Anterior cingulate cortex (tissue), 58 donors: ENCODE measurements at places on chromosomes 2 and 18.

- no peak for DNase-seq
These were observed 1325.4 kb upstream of the ZEB2 start for GRCh38 chr2:145845207-145845894.

- no peak for DNase-seq
These were observed 602.2 kb downstream of the NYAP2 start for GRCh38 chr2:226001716-226002115.

GRCh38 chr2:241140445-241140840 is 8.8 kb downstream of the PASK start:
- DNase-seq: no peak

DNA sequence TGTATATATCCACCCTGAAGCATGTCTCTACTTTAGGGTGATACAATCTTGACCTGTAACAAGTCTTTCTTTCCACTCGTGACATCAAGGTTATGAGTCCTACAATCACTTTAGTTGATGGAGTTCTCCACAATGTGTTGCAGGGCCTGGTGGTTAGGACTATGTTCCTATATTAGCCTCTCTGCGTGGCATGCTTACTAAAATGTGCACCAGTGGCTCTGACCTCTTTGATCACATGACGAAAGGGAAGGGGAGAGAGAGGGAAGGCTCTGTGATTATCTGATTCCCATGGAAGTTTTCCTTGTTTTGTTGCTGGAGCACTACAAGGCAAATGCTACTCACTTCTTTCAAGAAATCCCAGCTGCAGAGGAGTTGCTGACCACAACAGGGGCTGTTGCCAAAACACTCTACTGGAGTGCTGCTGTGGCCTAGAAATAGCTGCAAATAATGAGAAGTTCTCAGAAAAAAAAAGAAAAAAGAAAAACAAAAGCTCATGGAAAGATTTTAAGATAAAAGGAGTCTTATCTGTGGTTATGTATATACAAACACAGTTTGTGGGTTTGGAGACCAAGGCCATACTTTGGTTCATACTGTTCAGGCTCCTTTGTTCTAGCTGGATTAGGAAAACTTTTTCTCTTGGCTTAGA is 272.8 kb upstream of the MMADHC start:
- peak; percentile 2 for DNase-seq

DNA sequence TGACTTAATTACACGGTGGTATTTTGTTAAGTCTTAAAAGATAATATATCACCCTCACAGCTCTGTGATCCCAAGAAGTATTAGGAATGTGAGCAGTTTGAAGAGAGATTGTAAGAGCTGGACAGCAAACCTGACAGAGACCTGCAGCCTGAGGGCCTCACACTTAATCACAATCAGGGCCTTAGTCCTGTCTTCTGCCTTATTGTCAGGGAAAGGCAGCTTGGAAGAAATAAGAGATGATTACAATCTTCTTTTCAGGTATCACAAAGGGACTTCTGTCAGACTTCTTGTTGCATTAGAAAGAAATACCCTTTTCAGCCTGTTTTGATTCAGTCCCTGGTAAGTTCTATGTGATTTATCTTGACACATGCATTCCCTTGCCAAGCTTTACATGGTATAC is 1433.8 kb upstream of the SLC39A10 start:
- DNase-seq: no peak

DNA sequence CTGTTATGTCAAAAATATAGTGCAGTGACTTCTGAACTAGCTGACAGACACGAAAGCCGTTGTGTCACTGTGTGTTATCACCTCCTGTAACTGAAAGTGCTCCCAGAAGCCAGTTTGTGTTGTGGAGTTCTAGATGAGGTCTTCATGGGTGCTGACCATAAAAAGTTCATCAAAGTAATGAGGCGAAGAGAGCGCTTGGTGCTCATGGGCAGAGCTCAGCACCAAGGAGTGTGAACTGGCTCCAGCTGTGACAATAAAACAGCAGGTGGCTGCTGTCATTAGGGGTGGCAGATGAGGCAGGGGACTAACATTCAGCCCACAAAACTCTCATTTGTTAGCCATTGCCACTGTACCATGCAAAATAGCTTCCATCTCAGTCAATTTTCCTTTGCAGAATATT is 151.1 kb downstream of the ZNF407 start:
- DNase-seq: no peak

DNA sequence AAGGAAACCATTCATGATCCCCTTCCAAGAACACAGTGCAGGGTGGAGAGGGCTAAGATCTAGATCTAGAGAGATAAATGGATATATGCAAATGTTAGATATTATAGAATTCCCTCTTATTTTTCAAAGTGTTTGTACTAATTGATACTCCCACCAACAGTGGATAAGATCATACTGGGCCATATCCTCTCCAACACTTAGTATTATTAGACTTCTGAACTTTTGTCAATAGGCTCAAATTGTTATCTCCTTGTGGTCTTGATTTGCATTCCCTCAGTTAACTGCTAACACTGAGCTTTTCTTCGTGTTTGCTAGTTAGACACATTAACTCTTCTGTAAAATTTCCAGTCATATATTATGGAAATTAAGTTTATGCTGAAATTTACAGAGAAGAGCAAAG is 56.5 kb upstream of the GRB14 start:
- no peak for DNase-seq

GRCh38 chr18:55073116-55073515 is 113.9 kb upstream of the CCDC68 start:
- no peak for DNase-seq

GRCh38 chr2:236229186-236229585 is 35.0 kb downstream of the ASB18 start:
- no peak for DNase-seq

- no peak for DNase-seq
These were observed 126.5 kb downstream of the GALR1 start for GRCh38 chr18:77376043-77376732.

- DNase-seq: peak; percentile 79
These were observed 503 bp downstream of the ZNF513 start for GRCh38 chr2:27379836-27380625.

GRCh38 chr18:13270279-13270855 is 51.8 kb downstream of the LDLRAD4 start:
- DNase-seq: no peak

- no peak for DNase-seq
These were observed 62.5 kb downstream of the REEP1 start for GRCh38 chr2:86274918-86275275.

DNA sequence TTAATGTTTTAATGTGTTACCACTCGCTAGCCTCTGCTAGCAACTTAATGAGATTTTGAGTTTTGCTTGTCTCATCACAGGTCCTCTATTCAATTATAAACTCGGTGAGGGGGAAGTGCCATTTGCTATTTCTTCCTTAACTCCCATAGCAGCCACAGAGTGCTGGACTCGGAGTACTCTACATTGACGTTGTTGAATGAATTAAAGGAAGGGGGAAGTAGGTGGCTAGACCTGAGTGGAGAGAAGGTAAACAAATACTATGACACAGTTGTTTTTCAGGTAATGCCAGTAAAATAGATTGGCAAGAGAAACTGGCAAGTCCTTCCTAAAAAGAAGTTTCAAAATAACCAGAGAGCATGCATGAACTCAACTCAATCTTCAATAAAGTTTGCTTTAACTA is 339.3 kb downstream of the HRH4 start:
- no peak for DNase-seq

DNA sequence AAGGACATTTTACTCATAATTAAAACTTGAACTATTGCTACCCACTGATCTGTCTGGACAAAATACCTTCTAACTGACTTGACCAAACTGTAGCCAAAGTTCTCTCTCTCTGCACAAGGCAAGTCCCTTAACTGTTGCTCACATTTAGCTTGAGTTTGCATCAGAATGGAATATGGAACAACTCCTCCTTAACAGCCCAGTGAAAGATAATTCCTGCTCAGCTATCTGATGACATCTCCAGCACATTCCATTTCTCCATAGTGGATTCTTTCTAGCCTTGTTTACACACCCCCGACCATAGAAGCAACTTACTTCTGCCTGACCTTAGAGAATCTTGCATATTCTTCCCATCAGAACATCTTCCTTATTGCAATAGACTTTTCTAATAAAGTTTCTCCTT is 317.2 kb upstream of the CDH2 start:
- DNase-seq: no peak

DNA sequence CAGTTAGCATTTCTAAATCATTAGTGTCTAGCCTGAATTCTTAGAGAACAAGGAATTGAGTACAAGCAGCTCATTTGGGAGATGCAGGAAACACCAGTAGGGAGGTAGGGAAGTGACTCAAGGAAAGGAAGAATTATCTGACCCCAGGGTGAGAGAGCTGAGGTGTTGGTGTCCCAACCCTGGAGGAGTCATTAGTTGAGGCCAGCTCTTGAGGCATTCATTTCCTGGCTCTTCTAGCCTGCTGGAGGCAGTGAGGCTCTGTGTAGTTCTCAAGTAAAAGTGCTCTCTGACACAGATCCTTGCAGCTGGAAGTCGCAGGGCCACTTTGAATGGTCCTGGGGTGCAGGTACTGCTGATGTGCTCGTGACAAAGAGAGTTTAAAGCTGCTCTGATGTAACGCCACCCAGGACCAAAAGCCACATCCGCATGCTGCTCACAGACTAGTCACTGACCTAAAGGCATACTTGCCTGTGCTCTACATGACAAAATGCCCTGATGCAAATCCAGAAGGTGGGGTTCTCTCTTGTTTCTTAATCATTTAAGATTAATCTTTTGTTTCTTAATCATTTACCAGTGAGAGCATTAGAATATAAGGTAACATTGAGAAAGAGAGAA is 299.5 kb upstream of the LYPD1 start:
- DNase-seq: no peak

- no peak for DNase-seq
These were observed 44.9 kb downstream of the PTPN2 start for GRCh38 chr18:12839057-12839525.

DNA sequence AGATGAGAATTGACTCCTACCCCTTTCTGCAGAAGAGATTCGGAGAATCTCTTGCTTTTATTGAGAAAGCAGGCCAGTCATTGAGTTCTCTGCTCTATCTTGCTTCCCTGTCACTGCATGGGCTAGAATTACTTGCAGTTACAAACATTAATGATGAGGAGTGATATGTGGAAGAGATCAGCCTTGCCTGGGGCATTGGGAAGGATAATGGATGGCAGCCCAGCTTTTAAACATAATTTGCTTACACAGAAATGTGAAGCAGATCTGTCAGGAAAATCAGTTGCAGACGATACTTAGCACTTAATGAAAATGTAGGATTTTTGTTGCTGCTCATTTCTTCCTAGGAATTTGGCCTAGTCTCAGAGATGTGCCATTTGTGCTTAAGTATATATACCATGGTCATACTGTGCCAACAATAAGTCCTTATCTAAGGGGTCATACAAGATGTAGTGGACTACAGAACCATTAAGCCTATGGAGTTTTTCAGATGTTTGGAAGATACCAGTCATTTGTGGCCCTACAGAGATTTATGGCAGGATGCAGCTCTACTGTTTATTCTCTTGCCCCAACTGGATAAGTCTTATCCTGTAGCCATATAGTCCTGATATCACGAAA is 92.7 kb downstream of the XRCC5 start:
- no peak for DNase-seq

GRCh38 chr2:10087360-10087759 is 7.1 kb upstream of the CYS1 start:
- DNase-seq: no peak

- no peak for DNase-seq
These were observed 55.7 kb downstream of the PTPN2 start for GRCh38 chr18:12828116-12829051.

DNA sequence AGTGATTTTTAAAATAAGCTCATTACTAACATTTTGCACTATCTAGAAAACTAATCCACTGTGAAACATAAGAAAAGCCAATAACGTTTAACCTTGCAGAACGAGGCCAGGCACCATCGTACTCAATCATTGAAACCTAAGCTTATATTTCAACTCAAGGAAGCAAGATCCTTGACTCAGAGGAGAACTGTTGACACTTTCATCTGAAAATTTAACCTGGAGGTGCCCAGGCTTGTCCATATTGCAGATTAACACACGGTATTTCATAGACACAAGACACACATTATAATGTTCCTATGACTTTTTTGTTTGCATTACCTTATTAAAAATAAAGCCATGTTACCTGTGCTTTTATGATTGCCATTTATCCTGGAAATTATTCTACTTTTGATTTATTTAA is 89.6 kb downstream of the ZNF385B start:
- DNase-seq: no peak

GRCh38 chr18:73258375-73259087 is 390.7 kb upstream of the NETO1 start:
- DNase-seq: no peak

- no peak for DNase-seq
These were observed 970 bp upstream of the ADCYAP1 start for GRCh38 chr18:903701-904100.

- no peak for DNase-seq
These were observed 117.3 kb downstream of the PLB1 start for GRCh38 chr2:28613186-28613585.

DNA sequence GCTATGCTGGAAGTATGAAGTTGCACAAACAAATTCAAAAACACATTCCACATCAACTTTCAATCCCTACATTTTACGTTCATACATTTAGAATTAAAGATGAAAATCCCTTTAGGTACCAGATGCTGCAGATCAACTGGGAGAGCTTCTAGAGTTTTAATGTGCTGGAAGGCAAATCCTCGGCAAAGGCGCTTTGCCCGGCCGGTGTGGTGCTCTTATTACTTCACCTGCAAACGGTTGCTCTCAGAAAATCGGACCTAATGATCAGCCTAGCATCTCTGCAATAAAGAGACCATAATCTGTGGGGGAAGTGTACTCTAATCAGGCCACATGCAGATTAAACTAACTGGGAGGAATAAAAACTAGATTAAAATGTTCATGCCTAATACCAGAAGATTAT is 513.8 kb downstream of the ZEB2 start:
- no peak for DNase-seq

DNA sequence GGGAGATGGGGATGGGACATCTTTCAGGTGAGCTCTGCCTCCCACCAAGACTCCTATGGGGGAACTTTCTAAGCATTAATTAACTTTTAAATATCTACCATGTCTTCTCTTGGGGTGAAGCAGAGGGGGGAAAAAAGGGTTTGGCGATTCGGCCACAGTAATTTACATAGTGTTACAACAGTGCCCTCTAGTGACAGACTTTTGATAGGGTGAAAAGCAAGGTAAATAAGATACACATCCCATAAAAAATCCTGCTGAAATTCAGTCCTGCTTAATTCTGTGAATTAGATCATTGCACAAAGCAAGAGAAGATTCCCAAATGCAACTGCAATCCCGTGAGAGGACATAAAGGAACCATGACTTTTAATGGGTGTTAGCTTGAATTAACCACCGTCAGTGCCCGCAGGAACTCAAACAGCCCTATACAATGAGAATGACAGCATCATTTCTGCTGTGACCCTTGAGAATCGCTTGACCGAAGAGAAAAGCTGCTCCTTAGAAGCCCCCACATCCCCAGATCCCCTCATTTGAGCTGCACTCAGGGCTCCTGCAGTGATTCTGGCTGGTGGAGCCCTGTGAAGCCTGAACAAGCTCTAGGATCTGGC is 32.8 kb downstream of the FAM124B start:
- DNase-seq: no peak

DNA sequence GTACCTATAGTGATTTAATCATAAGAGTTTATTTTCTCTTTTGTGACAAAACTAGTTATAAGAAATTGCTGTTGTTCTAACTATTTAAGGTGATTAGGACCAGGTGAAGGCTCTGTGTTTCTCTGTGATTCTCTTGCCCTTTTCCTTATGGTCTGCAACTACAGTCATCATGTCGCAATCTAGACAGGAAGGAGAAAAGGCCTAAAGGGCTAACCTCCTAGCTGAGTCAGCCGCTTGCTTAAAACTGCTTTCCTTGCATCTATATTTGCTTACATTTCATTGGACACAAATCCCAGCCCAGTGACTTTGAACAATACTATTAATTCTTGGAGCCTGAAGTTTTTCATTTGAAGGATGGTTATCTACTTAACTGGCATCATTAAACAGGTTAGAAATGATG is 93.1 kb downstream of the PIK3C3 start:
- no peak for DNase-seq
